Activated T-helper 1 cell treated with anti-CD3 and anti-CD28 coated beads, Interleukin-2, amount 50 U/mL, for 16 hours (primary cell): ENCODE measurements at places on chromosomes 1 and 21.

- no peak for DNase-seq
Measured at GRCh38 chr1:13607002-13607401, 23.4 kb downstream of the PDPN start.

GRCh38 chr1:9078752-9079500, 9.5 kb upstream of the SLC2A5 start:
- no peak for DNase-seq

DNA sequence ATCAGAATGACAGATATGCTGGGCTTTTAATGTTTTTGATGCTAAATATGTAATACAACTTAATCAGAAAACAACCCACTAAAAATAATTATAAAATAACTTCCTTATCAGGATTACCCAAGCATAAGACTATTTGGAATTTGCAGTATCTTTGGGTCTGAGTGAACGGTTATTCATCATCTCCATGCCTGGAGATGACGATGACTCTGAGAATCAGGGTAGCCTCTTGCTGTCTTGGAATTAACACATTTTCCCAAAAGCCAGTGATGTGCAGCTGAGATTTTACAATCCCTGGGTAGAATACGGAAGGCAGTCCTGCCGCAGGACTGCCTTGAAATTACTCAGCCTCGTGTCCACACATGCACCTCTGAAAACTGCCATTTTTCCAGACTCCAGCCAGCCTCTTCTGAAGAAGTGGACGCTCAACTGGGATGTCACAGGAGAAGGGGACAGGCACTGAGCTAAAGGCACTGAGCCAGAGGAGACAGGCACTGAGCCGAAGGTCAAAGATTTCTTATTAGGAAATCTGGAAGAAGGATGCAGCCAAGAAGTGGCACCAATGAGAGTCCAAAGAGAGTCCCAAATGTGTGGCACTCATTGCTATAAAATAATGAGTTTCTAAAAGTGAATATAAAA, 85.5 kb downstream of the PGBD5 start:
- DNase-seq, result no peak

DNA sequence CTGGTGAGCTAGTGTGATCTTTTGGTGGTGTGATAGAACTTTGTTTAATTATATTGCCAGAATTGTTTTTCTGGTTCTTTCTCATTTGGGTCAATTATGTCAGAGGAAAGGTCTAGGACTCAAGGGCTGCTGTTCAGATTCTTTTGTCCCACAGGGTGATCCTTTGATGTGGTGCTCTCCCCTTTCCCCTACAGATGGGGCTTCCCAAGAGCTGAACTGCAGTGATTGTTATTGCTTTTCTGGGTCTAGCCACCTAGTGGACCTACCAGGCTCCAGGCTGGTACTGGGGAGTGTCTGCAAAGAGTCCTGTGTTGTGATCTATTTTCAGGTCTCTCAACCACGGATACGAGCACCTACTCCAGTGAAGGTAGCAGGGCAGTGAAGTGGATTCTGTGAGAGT, 25.9 kb upstream of the CD84 start:
- no peak for DNase-seq

- no peak for DNase-seq
Measured at GRCh38 chr1:56967900-56968832, 2.4 kb upstream of the C8B start.

GRCh38 chr1:21930629-21931170, 6.4 kb downstream of the HSPG2 start:
- DNase-seq, result no peak

GRCh38 chr1:33424610-33425009, 6.3 kb downstream of the PHC2 start:
- DNase-seq, result no peak

DNA sequence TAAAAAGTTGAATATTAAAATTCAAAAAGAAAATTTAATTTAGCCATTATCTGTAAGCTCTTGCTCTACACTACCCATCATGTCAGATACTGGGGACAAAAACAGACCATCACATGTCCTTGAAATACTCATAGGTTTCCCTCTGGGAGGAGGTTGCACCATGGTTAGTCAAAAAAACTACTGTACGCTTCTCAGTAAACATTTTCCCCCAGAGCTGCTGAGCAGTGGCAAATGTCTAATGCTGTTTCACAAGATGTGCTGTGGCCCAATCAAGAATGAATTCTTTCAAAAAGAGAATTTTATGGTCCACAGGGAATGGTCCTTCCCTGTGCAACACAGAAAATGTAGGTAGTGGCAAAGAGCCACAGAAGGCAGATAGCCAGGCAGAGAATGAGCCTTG, 6.1 kb downstream of the SLC25A24 start:
- no peak for DNase-seq

DNA sequence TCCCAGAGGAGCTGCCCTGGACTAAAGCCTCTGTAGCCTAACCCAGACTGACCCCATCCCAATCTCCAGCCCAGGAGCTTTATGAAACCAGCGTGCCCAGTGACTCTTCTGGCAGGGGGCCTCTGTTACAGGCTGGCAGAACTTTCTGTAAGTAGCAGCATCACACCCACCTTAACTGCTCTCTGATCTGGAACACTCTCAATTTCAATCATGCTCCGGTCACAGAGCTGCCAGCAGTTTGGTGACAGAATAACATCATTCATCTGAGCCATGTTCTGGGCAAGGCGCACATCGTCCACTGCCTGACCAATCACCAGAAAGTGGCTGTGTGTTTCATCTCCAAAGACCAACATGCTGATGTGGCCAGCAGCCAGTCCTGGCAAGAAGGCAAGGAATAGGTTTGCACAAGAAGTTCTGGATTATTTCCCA, 14.7 kb downstream of the ADCY10 start:
- DNase-seq, result no peak

DNA sequence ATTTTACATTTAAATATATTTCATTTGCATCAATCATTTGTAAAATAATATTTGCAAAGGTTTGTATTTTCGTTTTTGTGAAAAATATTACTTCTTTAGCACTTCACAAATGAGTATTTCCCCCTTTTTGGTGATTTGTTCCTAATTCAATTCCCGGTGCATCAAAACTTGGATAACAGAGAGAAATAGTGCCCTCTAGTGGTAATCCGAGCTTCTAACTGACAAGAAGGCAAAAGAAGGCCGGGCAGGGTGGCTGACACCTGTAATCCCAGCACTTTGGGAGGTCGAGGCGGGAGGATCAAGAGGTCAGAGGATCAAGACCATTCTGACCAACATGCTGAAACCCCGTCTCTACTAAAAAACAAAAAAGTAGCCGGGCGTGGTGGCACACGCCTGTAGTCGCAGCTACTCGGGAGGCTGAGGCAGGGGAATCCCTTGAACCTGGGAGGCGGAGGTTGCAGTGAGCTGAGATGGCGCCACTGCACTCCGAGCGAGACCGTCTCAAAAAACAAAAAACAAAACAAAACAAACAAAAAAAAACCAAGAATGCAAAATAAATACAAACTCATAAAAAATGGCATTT, 137.7 kb downstream of the COL11A1 start:
- DNase-seq, result no peak

- no peak for DNase-seq
Measured at GRCh38 chr1:10283318-10283984, 73.1 kb downstream of the KIF1B start.

- no peak for DNase-seq
Measured at GRCh38 chr1:230905733-230906132, 37.4 kb upstream of the C1orf198 start.

- no peak for DNase-seq
Measured at GRCh38 chr1:172993640-172994039, 57.1 kb downstream of the TNFSF18 start.

GRCh38 chr1:2534687-2535441, 4.8 kb upstream of the HES5 start:
- no peak for DNase-seq

DNA sequence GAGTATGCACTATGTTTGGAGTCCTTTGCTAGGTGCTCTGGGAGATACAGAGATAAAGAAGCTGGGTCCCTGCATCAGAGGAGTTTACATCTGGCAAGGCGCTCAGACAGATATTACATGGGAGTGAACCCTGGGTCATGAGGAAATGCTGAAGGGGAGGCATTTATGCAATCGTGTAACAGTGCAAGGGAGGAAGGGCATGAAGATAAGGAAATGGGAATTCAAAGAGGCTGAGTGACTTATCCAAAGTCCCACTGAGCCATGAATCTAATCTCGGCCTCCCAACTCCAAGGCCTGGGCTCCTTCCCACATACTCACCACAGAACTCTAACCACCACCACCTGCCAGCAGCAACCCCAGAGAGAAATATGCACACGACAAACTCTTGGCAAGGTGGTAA, 51.6 kb downstream of the FAM163A start:
- DNase-seq, result no peak

DNA sequence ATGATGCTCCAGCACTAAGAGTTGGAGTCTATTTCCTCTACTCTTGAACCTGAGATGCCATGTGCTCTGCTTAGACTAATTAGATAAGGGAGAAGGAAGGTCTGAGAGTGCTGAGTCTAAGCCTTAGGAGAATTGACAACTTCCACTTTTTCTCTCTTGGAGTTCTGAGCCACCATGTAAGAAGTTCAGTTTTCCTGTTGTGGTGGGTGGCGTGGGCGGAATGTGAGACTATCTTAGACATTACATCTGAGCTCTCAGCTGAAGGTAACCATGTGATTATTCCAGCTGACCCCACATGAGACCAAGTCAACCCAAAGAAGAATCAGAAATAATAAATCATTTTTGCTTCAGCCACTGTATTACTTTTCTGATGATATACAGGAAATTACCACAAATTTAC, 404.5 kb upstream of the LRRC7 start:
- DNase-seq, result no peak

DNA sequence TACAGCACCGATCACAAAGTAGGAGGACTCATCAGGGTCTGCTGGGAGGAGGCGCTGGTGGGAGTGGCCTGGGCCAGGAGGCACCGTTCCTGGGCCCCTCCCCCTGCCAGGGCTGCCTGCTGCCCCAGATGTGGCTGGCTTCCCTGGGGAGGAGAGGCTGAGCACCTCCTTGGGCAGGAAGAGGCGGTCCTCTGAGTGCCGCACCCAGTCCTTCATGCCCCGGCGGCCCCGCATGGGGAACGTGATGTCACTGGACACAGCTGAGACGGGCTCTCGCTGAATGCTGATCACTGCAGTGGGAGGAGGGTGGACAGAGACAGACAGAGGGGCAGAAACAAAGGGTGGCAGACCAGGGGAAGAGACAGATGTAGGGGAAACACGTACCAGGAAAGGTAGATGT, 24.8 kb downstream of the ADGRB2 start:
- no peak for DNase-seq

DNA sequence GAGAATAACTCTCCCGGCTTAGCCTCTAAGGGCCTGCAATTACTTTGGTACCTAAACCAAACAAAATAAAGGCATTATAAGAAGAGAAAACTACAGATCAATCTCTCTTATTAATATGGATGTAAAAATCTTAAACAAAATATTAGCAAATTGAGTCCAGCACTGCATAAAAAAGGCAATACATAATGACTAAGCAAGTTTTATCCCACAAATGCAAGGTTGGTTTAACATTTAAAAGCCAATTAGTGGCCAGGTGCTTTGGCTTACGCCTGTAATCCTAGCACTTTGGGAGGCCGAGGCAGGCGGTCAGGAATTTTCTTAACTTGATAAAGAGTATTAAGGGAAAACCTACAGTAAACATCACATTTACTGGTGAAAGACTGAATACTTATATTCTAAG, 67.1 kb upstream of the MAB21L3 start:
- no peak for DNase-seq

- no peak for DNase-seq
Measured at GRCh38 chr1:155003227-155003765, 694 bp downstream of the ZBTB7B start.

DNA sequence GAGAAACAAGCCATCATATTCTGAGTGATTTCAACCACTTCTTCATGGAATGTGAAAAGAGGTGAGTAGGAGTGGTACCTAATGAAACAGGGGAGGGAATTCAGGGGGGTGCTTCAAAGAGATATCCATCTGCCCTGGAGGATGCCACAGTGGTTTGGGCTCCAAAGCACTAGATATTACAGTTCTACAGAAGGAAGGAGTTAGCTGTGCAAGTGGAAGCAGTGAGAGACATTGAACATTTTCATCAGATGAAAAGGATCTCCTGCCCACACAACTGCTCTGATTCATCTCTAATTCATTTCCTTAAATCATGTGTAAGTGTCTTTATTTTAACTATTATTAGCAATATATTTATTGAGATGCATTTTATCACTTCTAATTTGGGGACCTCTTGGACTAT, 2.8 kb upstream of the RGS5 start:
- DNase-seq, result no peak

GRCh38 chr1:155273343-155274245, at the start of gene CLK2:
TSS of gene CLK2 (minus strand) at chr1:155273504. CDS start at chr1:155270977, 2,527 bp downstream.
- peak; percentile 91 for DNase-seq

DNA sequence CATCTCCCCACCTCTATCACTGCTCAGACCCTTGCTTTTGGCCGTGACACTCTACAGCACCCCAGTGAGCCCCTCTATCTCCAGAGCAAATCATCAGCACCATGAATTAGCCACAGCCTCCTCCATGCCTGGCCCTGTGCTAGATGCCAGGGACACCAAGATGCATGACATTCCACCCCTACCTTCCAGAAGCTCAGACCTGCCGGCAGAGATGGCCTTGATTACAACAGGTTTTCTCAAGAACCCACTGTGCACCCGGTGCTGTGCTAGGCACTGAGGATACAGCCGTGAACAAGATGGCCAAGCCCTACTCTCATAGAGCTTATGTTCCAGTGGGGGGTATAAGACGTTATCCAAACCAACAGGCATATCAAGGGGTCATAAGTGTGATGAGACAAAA, 30.6 kb downstream of the CDK18 start:
- no peak for DNase-seq

GRCh38 chr1:214004795-214005194, 17.0 kb downstream of the PROX1 start:
- DNase-seq, result no peak

DNA sequence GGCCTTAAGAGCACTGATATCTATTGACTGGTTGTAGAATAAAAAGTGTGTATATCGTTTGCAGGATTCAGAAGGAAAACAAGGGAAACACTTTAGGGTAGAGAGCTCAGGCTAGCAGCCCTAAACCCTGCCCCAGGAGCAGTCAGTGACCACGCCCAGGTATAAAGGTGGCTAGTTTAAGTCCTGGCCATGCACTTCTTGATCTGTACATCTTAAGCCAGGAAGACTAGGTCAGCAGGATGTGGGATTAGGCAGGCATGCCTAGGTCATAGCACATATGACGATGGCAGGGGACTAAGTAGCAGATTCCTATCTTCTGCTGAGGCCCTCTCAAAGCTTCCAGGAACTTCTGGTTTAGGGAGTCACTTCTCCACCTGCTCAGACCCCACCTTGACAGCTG, 158.0 kb upstream of the CD34 start:
- DNase-seq, result no peak

DNA sequence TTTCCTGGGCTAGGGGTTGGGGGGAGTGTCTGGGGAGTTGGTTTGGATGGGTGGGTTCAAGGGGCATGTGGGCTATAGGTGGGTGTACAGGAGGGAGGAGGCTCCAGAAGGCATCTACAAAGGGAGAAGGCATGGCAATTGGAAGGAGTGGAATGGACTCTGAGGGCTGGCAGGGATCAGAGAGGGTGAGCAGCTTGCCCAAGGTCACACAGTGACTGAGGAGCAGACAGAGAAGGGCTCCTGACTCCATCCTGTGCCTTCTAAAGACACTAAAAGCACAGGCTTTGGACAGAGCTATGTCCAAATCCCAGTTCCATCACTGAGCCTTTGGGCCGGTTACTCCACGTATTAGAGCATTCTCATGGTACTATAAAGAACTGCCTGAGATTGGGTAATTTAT, 151.8 kb downstream of the PTPRU start:
- no peak for DNase-seq

GRCh38 chr1:23283667-23284602, 60.1 kb downstream of the HNRNPR start:
- no peak for DNase-seq
